NCI-H524 treated with DMSO at 0.1 percent for 48 hours (cell line): ENCODE measurements at places on chromosomes 12 and 14.

DNA sequence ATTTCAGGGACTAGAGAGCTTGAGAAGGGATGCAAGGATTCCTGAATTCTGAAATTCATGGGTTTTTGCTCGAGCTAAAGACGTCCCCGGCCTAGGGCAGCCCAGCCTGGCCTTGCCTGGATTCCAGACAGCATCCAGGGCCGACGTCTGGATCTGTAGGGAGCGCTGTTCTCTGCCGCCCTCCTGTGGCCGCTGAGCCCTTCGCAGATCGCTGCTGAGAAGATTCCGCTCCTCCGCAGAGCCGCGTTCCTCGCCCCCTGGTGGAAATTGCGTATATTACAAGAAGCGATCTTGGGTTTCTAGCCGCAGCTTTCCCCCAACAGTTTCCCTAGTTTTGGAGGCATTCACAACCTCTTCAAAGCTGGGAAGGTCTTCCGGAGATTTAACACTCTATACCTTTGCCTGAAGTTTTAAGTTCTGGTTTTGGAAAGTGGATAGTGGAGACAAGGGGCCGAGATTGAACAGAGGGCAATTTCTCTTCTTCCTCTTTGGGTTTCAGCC lies 5.1 kb downstream of the CISTR start:
- no peak for DNase-seq

GRCh38 chr12:47766502-47767215 lies 6.4 kb upstream of the SLC48A1 start:
- DNase-seq: no peak

DNA sequence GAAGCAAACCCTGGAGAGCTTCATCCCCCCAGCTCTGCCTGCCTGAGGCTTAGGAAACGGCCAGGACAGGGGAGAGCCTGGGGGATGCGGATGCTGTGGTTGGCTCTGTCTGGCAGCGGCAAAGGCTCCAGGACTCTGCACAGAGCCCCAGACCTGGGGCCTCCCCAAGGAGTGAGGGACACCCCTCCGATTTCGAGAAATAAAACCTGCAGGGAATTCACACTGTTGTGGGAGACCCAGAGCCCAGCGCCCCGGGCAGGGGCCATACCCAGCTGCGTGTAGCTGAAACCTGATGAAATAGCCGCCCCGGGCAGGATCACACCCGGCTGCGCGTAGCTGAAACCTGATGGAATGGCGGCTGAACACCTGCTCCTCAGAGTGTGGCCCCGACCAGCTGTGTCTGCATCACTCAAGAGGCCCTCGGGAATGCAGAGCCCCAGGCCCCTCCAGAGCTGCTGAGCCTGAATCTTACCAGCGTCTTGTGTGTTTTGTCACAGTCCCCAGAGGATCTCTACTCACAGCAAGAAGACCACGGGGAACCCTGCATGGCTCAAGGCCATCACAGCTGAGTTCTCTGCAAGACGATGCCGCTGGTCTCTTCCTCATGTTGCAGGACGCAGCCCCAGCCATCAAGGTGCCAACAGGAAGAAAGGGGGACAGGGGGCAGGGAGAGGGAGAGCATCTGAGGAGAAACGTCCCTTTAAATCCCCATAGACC lies 46.5 kb upstream of the GALNT9 start:
- DNase-seq: no peak

DNA sequence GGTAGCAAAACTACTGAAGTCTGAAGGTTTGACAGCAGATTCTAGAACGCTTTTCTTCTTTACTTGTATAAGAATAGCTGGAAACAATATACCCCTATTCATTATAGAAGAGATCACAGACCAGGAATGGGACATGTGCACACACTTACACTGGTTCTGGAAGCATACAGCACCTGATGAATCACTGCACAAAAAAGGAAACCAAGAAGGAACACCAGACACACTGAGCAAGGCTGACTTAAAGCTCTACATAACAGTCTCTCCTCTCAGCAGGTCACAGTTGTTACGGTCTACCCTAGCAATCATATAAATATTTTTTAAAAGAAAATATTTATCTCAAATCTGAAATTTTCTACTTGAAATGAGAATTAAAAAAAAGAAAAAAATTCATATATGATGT lies 13.5 kb downstream of the ATP2B1 start:
- DNase-seq: no peak

- DNase-seq: no peak
These were observed 242.1 kb downstream of the CACNA1C start for GRCh38 chr12:2294651-2295475.

- no peak for DNase-seq
These were observed 850.3 kb upstream of the FOXG1 start for GRCh38 chr14:27916326-27916725.

GRCh38 chr14:60197629-60198303 lies 32.6 kb upstream of the DHRS7 start:
- DNase-seq: no peak

DNA sequence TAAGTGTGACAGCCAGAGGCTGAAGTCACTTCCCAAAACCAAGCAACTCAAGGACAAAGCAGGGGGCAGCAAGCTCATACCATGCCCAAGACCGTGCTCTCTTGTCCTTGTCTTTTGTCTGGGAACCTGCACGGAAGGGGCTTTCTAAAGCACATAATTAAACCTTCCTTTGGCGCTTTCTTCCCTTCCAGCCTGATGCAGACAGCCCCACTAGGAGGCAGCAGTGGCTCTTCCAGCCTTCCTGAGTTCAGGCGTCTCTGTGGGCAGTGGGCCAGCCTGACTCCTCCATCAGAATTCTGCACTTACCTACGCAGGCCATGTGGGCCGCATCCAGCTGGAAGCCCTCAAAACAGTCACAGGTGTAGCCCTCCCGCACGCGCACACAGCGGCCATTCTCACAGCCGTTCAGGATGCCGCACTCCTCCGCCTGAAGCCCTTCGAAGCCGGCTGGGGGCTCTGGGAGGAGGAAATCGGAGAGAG lies 7.6 kb downstream of the ISCA2 start:
- peak; percentile 44 for DNase-seq
